ENCODE measurements at places on chromosomes 4 and X. TPM values are rescaled to one million over a fixed set of nuclear protein-coding genes. Genes with fewer than 3 reads are reported as not detected.

Gene AFF2
- total RNA-seq, result not detected

Gene AADAT
- 3.1 TPM for total RNA-seq

Gene TEX13D
- not detected for total RNA-seq

Gene FAM156A
- 18.2 TPM for total RNA-seq

Gene EVC2
- 8.8 TPM for total RNA-seq

Gene P2RY4
- not detected for total RNA-seq

Gene CT45A2
- not detected for total RNA-seq

Gene PRDM8
- total RNA-seq, result 0.82 TPM

Gene CNGA2
- total RNA-seq, result not detected

Gene LIMCH1
- 18.6 TPM for total RNA-seq

Gene POLN
- 4.2 TPM for total RNA-seq

Gene UGT2A3
- not detected for total RNA-seq

Gene CTAG1A
- total RNA-seq, result not detected

Gene HSFX2
- total RNA-seq, result 0.55 TPM

Gene PPARGC1A
- not detected for total RNA-seq

Gene MAGEA1
- not detected for total RNA-seq

Gene NDNF
- not detected for total RNA-seq

Gene RBM46
- not detected for total RNA-seq

Gene DSPP
- total RNA-seq, result not detected

Gene GPC3
- not detected for total RNA-seq

Gene RBMXL3
- not detected for total RNA-seq

Gene MAMLD1
- total RNA-seq, result 5.7 TPM

Gene PLP1
- not detected for total RNA-seq

Gene UGT2A1
- not detected for total RNA-seq

Gene TRPC3
- not detected for total RNA-seq

Gene CAPN6
- total RNA-seq, result not detected

Gene TBC1D1
- total RNA-seq, result 112 TPM

Gene PABPC1L2B
- not detected for total RNA-seq

Gene EDA2R
- 1.9 TPM for total RNA-seq

Gene GDPD2
- total RNA-seq, result 0.29 TPM

Gene TMSB15A
- 6.7 TPM for total RNA-seq

Gene GPRIN3
- total RNA-seq, result 2.2 TPM

Gene SAGE1
- total RNA-seq, result not detected

Gene TIGD4
- 0.18 TPM for total RNA-seq

Gene SHOX
- total RNA-seq, result not detected

Gene LRP2BP
- 0.32 TPM for total RNA-seq

Gene MAP7D2
- total RNA-seq, result 0.15 TPM

Gene FGB
- not detected for total RNA-seq

Gene PRDM5
- total RNA-seq, result 5.7 TPM

Gene ADH1B
- total RNA-seq, result not detected

Gene SPATA18
- total RNA-seq, result 4.6 TPM

Gene TMEM255A
- total RNA-seq, result not detected

Gene SCRG1
- not detected for total RNA-seq

Gene GAGE12E
- total RNA-seq, result not detected

Gene PAK3
- 0.16 TPM for total RNA-seq

Gene SORBS2
- total RNA-seq, result 82.5 TPM

Gene TMEM150C
- total RNA-seq, result 6.6 TPM

Gene TXK
- total RNA-seq, result 0.97 TPM

Gene NAP1L2
- 1.0 TPM for total RNA-seq

Gene USP46
- total RNA-seq, result 23.3 TPM

Gene CSAG1
- not detected for total RNA-seq

Gene RNF128
- total RNA-seq, result not detected

Gene DGAT2L6
- total RNA-seq, result not detected

Gene ATP10D
- total RNA-seq, result 34.1 TPM

Gene VGLL1
- not detected for total RNA-seq
